Chondrocyte (in vitro differentiated cells): ENCODE measurements at places on chromosomes 4 and X. TPM values are rescaled to one million over a fixed set of nuclear protein-coding genes. Genes with fewer than 3 reads are reported as not detected.

TMSB15B gene
- 6.8 to 12.5 TPM (median 9.7 TPM) in 3 replicates for total RNA-seq

GRCh38 chr4:54433686-54434085, 204.6 kb downstream of the PDGFRA start:
- no peak overlapping the region for H3K4me3 ChIP-seq
- peaks cover 4% of the 10 kb centered on the region for H3K27me3 ChIP-seq
- no peaks in the 10 kb centered on the region for H3K4me1 ChIP-seq
- DNase-seq: no peak
- no peak overlapping the region for H3K27ac ChIP-seq
- no peaks in the 10 kb centered on the region for H3K36me3 ChIP-seq

- H3K27me3 ChIP-seq: no peaks in the 10 kb centered on the region
- peaks cover 44% of the 10 kb centered on the region for H3K4me1 ChIP-seq
- peak overlapping the region; percentile 88 for H3K27ac ChIP-seq
- peaks cover 1% of the 10 kb centered on the region for H3K36me3 ChIP-seq
These were observed 77.1 kb upstream of the ATXN3L start for GRCh38 chrX:13396924-13397323.

GRCh38 chr4:176358083-176358469, 38.3 kb downstream of the SPCS3 start:
- no peak for DNase-seq
- H3K27me3 ChIP-seq: no peaks in the 10 kb centered on the region
- H3K4me1 ChIP-seq: peaks cover 4% of the 10 kb centered on the region
- peaks cover 4% of the 10 kb centered on the region for H3K36me3 ChIP-seq

DNA sequence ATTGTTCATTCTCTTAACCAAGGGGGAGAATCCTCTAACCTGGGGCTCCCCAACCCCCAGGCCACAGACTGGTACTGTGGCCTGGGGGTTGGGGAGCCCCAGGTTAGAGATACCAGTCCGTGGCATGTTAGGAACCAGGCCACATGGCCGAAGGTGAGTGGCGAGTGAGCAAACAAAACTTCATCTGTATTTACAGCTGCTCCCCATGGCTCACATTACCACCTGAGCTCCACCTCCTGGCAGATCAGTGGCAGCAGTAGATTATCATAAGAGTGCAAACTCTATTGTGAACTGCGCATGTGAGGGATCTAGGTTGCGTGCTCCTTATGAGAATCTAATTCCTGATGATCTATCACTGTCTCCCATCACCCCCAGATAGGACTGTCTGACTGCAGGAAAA, 957.2 kb upstream of the PRKX start:
- no peak for DNase-seq
- no peak overlapping the region for H3K4me3 ChIP-seq
- H3K36me3 ChIP-seq: no peaks in the 10 kb centered on the region
- H3K27ac ChIP-seq: no peak overlapping the region
- H3K4me1 ChIP-seq: no peaks in the 10 kb centered on the region
- H3K27me3 ChIP-seq: no peaks in the 10 kb centered on the region

CXorf38 gene
- total RNA-seq: 9.5 to 12.1 TPM (median 9.7 TPM) in 3 replicates

DNA sequence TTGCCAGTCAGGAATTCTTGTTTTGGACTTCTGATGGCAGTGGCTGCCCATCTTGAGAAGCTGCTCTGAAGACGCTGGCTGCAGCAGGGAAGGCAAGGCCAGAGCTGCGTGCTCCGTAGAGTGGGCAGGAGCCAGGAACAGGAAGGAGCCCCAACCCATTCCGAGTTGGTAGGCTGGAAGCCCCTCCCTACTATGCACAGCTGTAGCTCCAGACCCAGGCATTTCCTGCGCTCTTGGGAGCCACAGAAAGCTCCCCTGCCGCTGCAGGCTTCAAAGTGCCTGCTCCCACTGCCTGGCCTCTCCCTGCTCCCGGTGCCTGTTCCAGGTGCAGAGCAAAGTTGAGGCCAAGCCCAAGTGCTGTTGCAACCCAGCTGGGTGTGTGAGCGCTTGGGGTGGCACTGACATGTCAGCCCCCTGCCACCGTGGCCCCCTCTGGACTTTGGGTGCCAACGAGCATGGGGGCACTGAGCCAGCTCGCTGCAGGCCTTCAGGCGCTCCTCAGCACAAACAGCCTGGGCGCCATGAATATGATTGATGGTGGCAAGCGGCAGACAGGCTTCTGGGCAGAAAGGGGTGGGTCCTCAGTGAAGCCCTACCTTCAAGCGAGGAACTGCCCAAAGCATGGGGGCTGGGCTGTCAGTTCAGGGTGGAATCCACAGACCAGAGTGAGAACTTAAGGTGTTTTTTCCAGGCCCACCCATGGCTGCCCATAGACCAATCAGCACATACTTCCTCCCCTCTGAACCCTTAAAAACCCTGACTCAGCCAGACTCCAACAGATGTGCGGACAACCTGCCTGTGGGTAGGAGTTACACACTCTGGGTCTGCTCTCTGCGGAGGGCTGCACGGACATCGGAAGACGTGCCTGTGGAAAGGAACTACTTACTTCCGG, 677.2 kb upstream of the INTU start:
- no peaks in the 10 kb centered on the region for H3K36me3 ChIP-seq
- no peak overlapping the region for H3K4me3 ChIP-seq
- H3K4me1 ChIP-seq: peaks cover 15% of the 10 kb centered on the region
- peak; percentile 77 for DNase-seq

TNMD gene
- 1.5 to 1.9 TPM in 2 of 3 replicates, not detected in the other for total RNA-seq

GRCh38 chrX:100350704-100351489, 59.2 kb downstream of the PCDH19 start:
- no peak overlapping the region for H3K4me3 ChIP-seq
- DNase-seq: no peak
- H3K27ac ChIP-seq: no peak overlapping the region
- H3K27me3 ChIP-seq: no peaks in the 10 kb centered on the region
- H3K4me1 ChIP-seq: peaks cover 3% of the 10 kb centered on the region
- no peaks in the 10 kb centered on the region for H3K36me3 ChIP-seq

DNA sequence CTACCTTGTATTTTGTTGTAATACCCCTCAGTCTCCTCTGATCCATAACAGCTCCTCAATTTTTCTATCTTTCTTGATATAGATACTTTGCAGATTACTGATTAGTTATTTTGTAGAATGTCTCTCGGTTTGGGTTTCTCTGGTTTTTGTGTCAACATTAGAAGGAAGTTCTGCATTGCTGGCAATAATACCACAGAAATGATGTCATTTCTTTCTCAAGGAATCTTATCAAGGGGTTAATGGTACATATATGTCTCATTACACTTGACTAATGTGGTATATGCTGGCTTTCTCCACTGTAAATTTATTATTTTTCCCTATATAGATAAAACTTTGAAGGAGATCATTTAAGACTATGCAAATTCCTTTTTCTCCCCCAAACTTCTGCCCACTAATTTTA, 183.6 kb upstream of the DKK2 start:
- peaks cover 28% of the 10 kb centered on the region for H3K4me1 ChIP-seq
- H3K27ac ChIP-seq: peak overlapping the region; percentile 85
- DNase-seq: no peak
